ENCODE measurements at places on chromosomes 4 and X. TPM values are rescaled to one million over a fixed set of nuclear protein-coding genes. Genes with fewer than 3 reads are reported as not detected.

The RTL5 gene
- 2.8 TPM for total RNA-seq

The MMRN1 gene
- total RNA-seq: not detected

The POF1B gene
- total RNA-seq: not detected

The RXFP1 gene
- total RNA-seq: 0.73 TPM

The ADGRA3 gene
- total RNA-seq: 20.7 TPM

The MAP9 gene
- total RNA-seq: 18.9 TPM

The MAPK10 gene
- 35.8 TPM for total RNA-seq

The HGFAC gene
- not detected for total RNA-seq

The ADAMTS3 gene
- 5.1 TPM for total RNA-seq

The REELD1 gene
- not detected for total RNA-seq

The CLIC2 gene
- 29.8 TPM for total RNA-seq

The AKAP14 gene
- total RNA-seq: not detected

The MOB1B gene
- total RNA-seq: 19.8 TPM

The TEC gene
- total RNA-seq: 3.8 TPM

The GASK1B gene
- total RNA-seq: 77.5 TPM

The PAGE2 gene
- total RNA-seq: not detected

The ASB5 gene
- 1.2 TPM for total RNA-seq

The RBM46 gene
- 0.15 TPM for total RNA-seq

The PDS5A gene
- total RNA-seq: 62.1 TPM

The ETDB gene
- not detected for total RNA-seq

The ZAR1 gene
- total RNA-seq: not detected

The ENPP6 gene
- total RNA-seq: 0.33 TPM

The WFS1 gene
- total RNA-seq: 49.1 TPM

The SASH3 gene
- not detected for total RNA-seq

The NHS gene
- 4.6 TPM for total RNA-seq

The SPANXB1 gene
- not detected for total RNA-seq

The ZNF157 gene
- under 0.01 TPM for total RNA-seq

The HSD17B13 gene
- 0.15 TPM for total RNA-seq

The CORIN gene
- total RNA-seq: 0.33 TPM

The CCDC149 gene
- 11.6 TPM for total RNA-seq

The OPHN1 gene
- 8.3 TPM for total RNA-seq

The DIPK2B gene
- 0.15 TPM for total RNA-seq

The ALG13 gene
- total RNA-seq: 39.7 TPM

The SERPINA7 gene
- total RNA-seq: not detected

The TMPRSS11B gene
- not detected for total RNA-seq

The PAGE5 gene
- not detected for total RNA-seq

The ADH7 gene
- 2.0 TPM for total RNA-seq

The MAGEB2 gene
- not detected for total RNA-seq

The SERTM2 gene
- under 0.01 TPM for total RNA-seq

The CXCL3 gene
- total RNA-seq: 10.6 TPM

The PHF8 gene
- total RNA-seq: 15.7 TPM

The TCEAL5 gene
- total RNA-seq: not detected

The DGKK gene
- not detected for total RNA-seq

The MAGIX gene
- 2.8 TPM for total RNA-seq

The AADAT gene
- total RNA-seq: 3.9 TPM

The GPAT3 gene
- 20.8 TPM for total RNA-seq

The PNCK gene
- 1.2 TPM for total RNA-seq

Measured in smooth muscle cell of trachea (primary cell).